Activated CD4-positive, alpha-beta T cell treated with anti-CD3 and anti-CD28 coated beads for 24 hours (primary cell): ENCODE measurements at places on chromosomes 7 and 10.

GRCh38 chr10:127431525-127431924 lies 117.6 kb upstream of the NPS start:
- no peak for DNase-seq

DNA sequence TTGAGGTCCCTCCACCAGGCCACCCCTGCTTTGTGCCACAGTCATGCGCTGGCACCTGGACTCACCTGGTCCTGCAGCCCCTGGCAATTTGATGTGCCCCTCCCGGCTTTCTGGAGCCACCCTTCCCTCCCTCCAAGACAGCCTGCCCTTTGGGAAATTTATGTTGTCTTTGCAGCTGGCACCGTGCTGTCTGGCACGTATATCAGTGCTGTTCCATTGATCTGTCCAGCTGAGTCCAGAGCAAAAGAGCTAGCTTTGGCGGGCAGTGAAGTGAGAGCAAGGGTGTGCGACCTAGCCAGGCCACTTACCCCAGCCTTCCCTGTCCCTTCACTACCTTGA lies 5.7 kb downstream of the RARRES2 start:
- no peak for DNase-seq

- no peak for DNase-seq
Observed at GRCh38 chr7:79590916-79591623, 137.6 kb upstream of the MAGI2 start.

- DNase-seq = no peak
Observed at GRCh38 chr10:97154162-97154561, 31.6 kb downstream of the SLIT1 start.

- DNase-seq = no peak
Observed at GRCh38 chr7:22343071-22343470, 13.9 kb downstream of the RAPGEF5 start.

- no peak for DNase-seq
Observed at GRCh38 chr10:112715581-112715980, 234.5 kb upstream of the TCF7L2 start.

GRCh38 chr7:43750016-43750887 lies 8.2 kb upstream of the BLVRA start:
- no peak for DNase-seq

DNA sequence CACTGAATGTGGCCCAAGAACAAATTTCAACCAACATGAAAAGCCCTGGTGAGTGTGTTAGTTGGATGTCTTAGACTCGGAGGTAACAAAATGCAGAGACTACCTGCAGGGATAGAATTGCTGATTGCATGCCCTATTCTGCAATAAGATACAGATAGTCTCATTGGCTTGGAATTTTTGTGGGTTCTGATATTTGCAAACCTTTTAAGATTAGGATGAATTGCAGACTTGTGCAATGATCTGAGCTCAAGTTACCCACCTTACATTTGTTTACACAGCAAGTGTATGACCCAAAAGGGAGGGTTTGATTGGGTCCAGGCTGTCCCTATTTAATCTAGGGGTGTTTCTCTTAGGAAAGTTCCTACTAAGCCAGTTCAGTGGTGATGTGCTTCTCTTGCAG lies 45.4 kb downstream of the GPR37 start:
- no peak for DNase-seq

DNA sequence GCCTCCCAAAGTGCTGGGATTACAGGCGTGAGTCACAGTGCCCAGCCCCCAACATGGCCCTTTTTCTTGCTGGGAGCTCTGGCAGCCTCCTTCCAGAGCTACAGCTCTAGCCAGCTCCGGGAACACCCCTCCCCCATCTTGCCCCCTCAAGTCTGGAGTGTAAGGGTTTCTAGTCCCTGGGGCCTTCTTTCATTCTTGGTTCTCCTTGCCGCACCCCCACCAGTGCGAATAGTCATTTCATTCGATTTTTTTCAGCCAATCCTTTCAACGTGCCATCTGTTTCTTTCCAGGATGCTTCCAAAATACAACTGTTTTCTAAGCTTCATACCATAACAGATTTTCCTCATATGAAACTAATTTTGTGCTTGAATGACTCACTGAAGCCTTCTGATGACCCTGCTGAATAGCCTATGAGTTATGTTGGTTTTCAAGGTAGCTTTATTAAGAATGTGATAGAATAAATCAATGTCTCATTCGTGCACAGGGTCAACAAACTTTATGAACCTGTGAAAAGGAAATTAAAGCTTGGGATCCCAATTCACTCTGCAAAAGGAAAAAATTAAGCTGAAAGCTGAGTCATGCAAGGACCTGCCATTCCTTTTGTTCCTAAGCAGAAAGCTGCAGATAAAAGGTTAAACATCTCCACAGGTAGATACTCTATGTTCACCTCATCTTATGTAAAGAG lies 38.6 kb downstream of the CDC14C start:
- no peak for DNase-seq

DNA sequence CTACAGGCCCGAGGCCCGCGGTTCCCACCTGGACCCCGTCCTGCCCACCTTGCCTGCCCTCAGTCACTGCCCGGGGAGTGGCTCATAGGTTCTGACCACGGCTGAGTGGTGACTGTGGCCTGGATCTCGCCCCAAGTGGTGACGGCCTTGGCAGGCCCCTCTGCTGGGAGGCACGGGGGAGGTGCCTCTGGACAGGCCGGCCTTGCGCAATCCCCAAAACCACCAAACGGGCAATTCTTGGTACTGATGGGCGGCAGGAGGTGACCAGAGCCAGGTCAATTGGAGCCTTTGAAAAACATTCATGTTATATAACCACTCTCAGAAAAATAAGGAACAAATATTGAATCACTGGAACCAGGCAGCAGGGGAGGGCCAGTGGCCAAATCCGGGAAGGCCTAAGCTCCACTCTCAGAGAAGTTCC lies 83.4 kb downstream of the PRKAG2 start:
- no peak for DNase-seq

- no peak for DNase-seq
Observed at GRCh38 chr7:28409716-28410627, 2.3 kb upstream of the CREB5 start.

GRCh38 chr7:105672801-105673200 lies 91.5 kb upstream of the EFCAB10 start:
- no peak for DNase-seq
